ENCODE measurements at places on chromosomes 12 and 14.

- no peak for DNase-seq
Observed at GRCh38 chr14:94044476-94045091, 18.4 kb downstream of the OTUB2 start.

GRCh38 chr12:46699986-46700385, 125.8 kb downstream of the SLC38A4 start:
- DNase-seq, result no peak

- DNase-seq, result no peak
Observed at GRCh38 chr14:101928415-101928841, 35.9 kb upstream of the DYNC1H1 start.

DNA sequence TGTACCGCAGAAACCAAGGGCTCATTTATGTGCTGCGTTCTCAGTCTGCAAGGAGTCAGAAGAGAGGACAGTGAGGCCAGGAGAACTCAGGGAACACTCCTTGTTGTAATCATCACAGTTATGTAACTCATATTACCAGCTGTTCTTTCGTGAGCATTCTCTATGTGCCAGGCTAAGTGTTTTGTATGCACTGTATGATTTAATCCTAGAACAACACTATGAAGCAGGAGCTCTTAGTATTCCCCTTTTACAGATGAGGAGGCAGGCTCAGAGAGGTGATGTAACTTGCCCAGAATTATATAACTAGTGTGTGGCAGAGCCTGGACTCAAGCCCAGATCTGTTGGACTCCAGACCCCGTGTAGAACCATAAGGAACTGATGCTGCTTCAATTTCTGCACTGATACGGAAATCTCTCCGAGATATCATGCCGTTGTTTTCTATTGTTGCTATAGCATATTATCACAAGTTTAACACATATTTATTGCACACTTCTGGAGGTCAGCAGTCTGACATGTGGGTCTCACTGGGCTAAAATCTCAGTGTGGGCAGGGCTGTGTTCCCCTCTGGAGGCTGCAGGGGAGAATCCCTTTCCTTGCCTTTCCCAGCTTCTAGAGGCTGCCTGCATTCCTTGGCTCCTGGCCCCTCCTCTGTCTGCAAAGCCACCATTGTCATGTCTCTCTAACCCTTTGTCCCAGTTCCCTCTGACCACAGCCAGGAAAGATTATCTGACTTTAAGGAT, 16.3 kb upstream of the CD9 start:
- DNase-seq, result no peak

Data from NCI-H1092 (cell line).